ENCODE measurements at places on chromosomes 3 and 15. TPM values are rescaled to one million over a fixed set of nuclear protein-coding genes. Genes with fewer than 3 reads are reported as not detected.
A peak's percentile ranks its signal among the peaks of the same experiment; 100 is the strongest.

- no peak for DNase-seq
These were observed 41.9 kb downstream of the NOX5 start for GRCh38 chr15:69056365-69056764.

- DNase-seq = no peak
These were observed 1187.1 kb downstream of the ROBO1 start for GRCh38 chr3:78580681-78581080.

DNA sequence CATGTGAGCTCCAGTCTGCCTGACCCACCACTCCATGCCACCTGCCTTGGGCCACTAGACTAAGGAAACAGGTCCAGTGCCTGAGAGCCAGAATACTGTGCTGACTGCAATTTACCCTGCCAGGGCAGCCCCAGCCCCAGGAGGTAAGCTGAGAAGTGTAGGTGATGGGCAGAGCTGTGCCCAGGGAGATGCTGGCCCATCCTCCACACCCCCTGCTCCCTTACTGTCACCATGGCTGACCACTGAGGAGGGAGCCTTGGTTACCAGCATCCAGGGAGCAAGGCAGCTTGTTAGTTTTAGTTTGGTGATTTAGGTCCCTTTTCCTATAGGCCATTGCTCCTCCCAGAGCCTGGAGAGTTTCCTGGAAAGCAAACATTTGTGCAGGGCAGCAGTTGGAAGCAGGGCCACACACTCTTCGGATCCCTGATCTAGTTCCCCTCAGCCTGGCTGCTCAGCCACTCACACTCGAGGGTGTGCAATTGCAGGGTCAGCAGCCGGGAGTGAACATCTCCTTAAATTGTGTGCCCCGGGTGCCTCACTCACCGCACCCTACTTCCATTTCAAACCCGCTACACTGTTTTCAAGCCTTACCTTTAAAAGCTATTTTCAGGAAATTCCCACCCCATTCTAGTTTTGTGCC, 2.0 kb downstream of the GALNT15 start:
- DNase-seq = no peak

DNA sequence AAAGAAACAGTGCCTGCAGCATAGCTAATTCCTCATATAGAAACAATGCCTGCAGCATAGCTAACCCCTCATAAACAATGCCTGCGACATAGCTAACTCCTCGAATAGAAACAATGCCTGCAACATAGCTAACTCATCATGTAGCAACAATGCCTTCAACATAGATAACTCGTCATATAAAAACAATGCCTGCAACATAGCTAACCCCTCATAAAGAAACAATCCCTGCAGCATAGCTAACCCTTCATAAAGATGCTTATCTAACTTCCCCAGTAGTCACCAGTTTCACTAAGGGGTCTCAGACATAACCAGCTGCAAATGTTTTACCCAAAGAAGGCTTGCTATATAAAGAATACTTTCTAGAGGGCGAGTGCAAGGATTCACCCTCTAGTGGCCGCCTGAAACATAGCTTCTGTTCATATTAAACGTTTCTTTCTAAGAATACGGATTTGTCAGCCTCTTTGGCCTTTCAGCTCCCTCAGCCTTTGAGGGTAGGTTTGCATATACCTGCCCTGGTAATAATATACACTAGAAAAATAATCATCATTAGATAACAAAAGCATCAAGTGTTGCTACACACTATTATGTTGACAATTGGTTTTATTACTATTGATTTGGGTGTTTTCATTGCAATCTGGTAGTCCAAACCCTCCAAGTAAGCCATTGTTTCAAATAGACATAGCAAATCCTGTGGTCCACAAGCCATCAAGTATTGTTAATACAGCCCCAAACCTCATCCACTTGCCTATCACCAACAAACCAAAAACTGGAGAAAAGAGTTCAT, 44.4 kb upstream of the FAN1 start:
- DNase-seq = no peak

GRCh38 chr3:101567528-101568317, 6.1 kb downstream of the TRMT10C start:
- DNase-seq = no peak

GRCh38 chr15:36793205-36793873, 213.9 kb downstream of the CDIN1 start:
- no peak for DNase-seq

GRCh38 chr3:179304605-179305004, 18.2 kb upstream of the ZNF639 start:
- no peak for DNase-seq

GRCh38 chr3:69309814-69310213, 76.1 kb downstream of the FRMD4B start:
- no peak for DNase-seq

- no peak for DNase-seq
These were observed 63.6 kb downstream of the SLC15A2 start for GRCh38 chr3:121957674-121958415.

- peak; percentile 92 for DNase-seq
These were observed 41.8 kb downstream of the ZNF710 start for GRCh38 chr15:90042766-90043529.

DNA sequence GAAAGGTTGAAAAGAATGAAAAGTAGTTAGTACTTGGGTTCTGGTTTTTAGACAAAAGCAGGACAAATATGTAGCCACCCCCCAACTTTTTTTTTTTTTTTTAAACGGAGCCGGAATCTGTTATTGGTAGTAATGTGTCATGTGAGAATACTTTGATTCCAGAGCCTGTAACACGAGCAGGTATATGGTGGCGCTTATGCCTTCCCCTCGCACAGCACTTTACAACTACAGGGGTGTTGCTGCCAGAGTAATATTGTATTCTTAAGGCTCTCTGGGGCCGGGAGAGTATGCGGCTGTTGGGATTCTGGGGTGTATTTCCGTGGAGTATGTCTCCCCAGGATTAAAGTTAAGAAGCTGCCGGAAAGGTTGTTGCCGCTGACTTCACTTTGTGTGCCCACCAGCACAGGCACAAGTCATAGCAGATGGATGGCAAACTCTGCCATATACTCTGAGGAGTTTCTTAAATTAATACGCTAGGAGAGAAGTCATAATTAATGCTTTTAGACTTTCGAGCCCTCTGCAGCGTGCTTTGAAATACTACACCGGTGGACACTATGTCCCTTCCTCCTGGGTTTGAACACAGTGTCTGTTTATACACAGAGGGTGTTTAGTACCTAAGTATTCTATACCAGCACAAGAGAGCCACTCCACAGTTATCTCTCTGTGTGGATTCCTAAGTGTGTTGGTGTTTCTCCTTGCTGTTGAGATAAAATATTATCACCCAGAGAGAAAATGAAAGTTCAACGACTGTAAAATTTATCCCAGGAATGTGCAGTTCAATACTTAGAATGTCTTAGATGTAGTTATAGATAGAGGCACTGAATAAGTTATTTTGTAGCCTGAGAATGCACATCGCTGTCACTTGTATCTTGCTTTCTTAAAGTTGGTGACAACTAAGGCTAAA, 1.4 kb downstream of the MBNL1 start:
- no peak for DNase-seq

GRCh38 chr3:39783680-39784079, 25.7 kb upstream of the MYRIP start:
- DNase-seq = no peak

- DNase-seq = no peak
These were observed 104.9 kb downstream of the TPRG1 start for GRCh38 chr3:189276444-189277219.

- DNase-seq = no peak
These were observed 202.9 kb upstream of the CADM2 start for GRCh38 chr3:84755860-84756259.

- no peak for DNase-seq
These were observed 173.0 kb downstream of the LPP start for GRCh38 chr3:188326968-188327367.

DNA sequence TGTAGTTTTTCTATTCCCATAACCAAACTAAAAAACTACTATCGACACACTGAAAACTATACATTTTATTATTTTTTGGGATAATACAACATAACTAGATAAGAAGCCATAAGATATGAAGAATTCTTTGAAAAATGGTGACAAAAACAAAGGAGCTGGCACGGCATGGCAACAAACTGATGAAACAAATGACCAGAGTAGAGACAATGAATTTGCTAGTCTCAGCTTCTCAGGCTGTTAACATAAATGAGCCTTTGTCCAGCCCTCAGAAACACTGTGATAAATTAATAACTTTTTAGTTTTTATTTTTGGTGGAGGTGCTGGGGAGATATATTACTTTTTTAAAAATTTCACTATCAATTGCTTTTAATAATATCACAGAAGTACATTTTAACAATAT, 100.7 kb downstream of the SMARCC1 start:
- DNase-seq = no peak

GRCh38 chr15:84844964-84845363, 27.8 kb downstream of the ALPK3 start:
- no peak for DNase-seq

DNA sequence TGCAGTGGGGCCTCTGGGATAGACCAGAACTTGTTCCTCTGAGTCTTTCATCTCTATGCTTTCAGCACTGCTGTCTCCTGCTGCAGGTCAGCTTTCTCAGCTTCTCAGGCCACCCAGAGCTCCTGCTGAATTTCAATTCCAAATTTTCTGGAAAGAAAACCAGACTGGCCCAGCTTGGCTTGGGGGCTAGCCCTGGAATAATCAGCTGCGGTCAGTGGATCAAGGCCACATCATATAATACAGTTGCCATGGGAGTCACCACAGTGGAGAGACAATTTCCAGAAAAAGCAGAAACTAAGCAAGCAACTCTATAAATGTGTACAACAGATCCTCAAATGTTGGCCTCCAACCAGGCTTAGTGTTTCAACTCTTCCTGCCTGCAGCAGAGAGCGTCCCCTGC, 91.1 kb upstream of the SLC24A5 start:
- no peak for DNase-seq

DNA sequence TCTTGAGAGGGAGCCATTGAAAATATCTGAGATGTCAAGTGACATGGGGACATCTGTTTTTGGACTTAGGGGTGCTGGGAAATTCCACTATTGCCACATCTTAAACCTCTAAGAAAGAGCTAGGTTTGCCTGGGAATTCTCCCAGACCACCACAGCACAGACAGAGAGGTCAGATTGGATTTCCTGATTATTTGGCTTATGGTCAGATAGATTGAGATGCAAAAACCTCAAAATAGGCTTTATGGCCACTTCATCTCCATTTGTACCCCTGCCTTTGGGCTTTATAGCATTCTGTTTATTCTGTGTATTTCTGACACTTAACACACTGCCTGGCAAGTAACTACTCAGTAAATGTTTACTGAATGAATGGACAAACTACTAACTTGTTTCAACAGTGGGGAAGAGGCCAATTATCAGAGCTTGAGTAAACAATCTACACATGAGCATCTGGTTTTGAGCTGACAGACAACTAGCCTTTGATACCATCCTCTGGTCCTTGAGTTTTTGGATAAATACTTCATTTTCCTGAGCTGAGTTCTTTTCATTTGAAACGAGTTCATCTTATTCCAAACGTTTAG, 81.8 kb downstream of the TP63 start:
- DNase-seq = no peak

DNA sequence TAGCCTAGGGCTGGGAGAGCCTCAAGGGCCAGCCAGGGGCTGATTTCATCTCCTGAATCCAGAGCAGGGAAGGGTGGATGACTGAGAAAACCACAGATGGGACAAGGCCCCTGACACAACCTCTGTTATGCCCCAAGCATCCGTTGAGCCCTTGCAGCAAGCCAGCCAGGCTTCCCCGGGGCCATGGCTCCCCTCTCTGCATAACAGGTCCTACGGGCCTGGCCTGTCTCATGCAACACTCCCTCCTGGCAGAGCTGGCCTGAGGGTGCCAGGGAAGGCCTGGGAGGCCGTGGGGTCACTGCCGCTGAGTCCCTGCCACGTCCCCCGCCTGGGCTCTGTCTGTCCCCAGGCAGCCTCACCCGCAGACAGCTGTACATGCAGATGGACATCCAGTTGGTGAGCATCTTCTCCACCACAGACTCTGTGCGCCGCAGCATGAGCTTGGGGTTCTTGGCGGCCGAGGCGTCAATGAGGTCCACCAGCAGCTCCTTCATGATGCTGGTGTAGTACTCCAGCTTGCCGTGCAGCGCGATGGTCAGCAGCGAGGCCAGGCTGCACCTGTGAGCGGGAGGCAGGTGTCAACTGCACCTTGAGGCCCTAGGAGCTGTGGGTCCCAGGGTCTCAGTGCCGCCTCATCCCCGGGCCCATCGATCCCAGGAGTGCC, 22.1 kb downstream of the H1-8 start:
- DNase-seq = no peak

- DNase-seq = no peak
These were observed 10.2 kb downstream of the CD276 start for GRCh38 chr15:73694419-73694818.

GRCh38 chr3:177220136-177220974, 23.1 kb upstream of the TBL1XR1 start:
- DNase-seq = no peak

PLA1A gene
- 0.82 TPM for total RNA-seq

PARP15 gene
- total RNA-seq = not detected

SV2B gene
- not detected for total RNA-seq

MME gene
- 1.7 TPM for total RNA-seq

ADGRG7 gene
- total RNA-seq = not detected

MELTF gene
- total RNA-seq = 5.2 TPM

MEX3B gene
- total RNA-seq = 52.7 TPM

CCDC51 gene
- 25.8 TPM for total RNA-seq

BUB1B gene
- 7.4 TPM for total RNA-seq

All from chondrocyte (in vitro differentiated cells).